NCI-H510A (cell line): ENCODE measurements at places on chromosomes 2 and 18.

GRCh38 chr2:143398781-143399180 is 269.6 kb downstream of the ARHGAP15 start:
- DNase-seq, result no peak

GRCh38 chr2:42135381-42136312 is 33.5 kb upstream of the EML4 start:
- DNase-seq, result no peak

- no peak for DNase-seq
Measured at GRCh38 chr2:63058921-63059792, 8.5 kb downstream of the OTX1 start.

DNA sequence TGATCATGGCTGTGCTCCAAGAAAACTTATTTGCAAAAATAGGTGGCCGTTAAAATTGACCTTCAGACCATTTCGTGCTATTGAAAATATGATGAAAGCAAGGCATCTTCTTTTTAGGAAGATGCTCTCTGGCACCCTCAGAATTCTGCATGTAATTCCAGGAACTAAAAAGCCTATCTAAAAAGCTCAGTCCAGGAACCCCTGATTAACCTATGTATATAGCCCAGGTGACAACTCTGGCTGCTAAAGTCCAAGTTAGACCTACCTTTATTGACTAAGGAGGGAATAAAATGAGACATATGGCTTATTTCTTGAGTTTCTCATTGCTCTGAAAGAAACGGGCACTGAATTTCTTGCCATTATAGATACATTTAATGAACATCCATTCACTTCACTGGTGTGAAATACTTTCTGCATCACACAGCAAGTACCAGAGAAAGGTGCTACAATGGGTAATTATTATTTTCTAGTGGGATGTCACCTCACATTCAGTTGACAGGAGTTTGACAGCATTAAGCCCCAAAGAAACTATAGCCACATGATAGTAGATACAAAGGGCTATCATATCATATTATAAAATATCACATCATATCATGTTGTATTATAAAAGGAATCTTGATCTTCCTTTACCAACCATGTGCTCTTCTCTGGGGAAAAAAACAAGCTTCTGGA is 83.8 kb downstream of the EPHA4 start:
- DNase-seq, result no peak

DNA sequence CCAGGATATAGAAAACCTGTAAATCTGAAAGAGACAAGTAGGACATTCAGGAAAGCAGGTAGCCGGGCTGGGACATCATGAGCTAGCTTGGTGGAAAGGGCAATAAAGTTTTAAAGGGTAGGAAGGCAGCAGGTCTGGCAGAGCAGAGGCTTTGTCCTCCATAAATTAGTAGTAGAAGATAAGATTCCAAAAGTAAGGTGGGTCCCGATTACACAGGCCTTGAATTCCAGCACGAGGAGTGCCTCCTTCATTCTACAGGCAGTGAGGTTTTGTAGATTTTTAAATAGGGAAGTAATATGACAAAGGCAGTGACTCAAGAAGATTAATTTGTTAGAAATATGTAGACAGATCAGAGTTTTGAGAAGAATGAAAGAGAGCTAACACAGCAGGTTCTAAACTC is 160.7 kb downstream of the DTNB start:
- DNase-seq, result no peak

GRCh38 chr18:63096327-63096874 is 223.2 kb downstream of the BCL2 start:
- DNase-seq, result no peak

DNA sequence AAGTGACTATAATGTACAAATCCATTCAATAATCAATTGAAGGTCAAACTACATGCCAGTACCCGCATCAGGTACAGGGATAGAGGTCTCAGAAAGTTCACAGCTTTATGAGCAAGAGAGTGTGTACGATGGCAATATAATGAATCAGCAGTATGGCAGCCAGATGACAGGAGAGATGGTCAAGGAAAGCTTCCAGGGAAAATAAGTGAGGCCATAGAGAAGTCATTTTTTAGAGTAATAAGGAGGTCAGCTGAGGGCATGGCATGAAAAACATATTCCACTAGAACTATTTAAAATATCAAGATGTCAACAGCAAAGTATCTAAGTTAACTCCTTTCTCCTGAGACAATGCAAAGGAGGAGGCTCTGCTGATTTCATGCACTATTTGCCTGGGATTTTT is 108.0 kb downstream of the SLC8A1 start:
- DNase-seq, result no peak

DNA sequence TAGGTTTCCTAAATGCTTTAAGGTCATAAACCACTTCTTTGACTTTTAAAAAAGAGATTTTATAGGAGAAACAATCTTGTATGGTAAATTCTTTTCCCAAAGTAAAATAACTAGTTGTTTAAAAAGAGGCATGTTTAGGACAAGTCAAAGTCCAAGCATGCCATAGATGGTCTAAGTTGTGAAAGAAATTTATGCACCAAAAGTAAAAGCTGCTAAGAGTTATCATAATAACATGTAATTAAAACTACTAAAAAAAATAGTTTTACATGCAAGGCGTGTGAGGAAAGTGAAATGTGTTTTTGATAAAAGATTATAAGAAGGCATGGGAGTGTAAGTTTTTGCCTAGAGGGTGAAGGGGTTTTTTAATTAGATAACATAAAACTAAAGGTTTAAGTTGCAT is 22.5 kb downstream of the FAM210A start:
- no peak for DNase-seq

DNA sequence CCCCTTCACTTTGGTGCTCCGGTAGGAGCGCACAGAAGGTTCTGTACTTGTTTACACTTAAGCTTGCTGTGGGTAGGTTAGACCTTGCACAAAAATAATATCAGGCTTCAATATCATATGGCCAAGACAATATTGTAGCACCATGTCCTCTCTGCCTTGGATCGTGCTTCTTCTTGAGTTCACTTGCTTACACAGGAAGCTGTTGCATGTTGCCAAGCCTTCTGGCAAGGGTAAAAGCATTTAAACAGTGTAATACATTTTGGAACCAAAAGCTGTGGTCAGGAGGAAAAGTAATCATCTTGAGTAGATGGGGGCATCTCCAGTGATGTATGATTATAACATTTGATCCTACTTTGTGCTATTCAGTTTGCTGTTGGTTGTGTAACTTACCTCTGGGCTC is 197.5 kb downstream of the LTBP1 start:
- DNase-seq, result no peak

GRCh38 chr2:135187270-135187669 is 135.2 kb downstream of the RAB3GAP1 start:
- no peak for DNase-seq

DNA sequence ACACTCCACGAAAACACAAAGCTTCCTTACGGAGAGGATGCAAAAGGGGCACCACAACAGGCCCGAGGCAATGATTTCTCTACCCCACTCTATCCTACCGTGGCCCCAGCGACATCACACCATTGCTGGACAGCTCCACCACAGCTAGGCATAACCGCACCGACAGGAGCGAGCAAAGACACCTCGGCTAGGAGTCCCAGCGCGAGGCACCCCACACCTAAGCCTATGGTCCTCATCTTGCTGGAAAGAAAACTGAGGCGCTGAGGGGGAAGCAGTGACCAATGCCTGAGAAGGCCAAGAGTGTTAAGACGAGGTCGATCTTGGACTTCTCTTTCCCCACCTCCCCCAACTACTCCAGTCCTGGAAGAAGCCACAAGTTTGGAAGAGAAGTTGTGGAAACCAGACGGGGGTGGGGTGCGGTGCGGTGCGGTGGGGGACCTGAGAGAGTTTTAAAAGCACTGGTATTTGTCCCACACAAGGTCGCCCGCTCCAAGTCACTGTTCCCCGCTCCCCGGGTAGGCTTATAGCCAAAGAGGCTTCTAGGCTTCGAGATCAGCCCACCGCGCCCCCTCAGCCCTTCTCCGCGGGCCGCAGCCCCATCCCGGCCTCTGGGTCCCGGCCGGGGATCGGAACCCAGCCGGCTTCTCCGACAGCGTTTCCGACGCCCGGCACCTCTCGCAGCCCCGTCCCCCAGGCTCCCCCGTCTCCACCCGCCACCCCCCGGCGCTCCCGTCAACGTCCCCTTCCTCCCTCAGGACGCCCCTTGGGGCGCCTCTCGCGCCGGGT is 766 bp downstream of the PDE6D start:
- DNase-seq, result no peak

- DNase-seq, result no peak
Measured at GRCh38 chr18:51012441-51012840, 17.6 kb upstream of the SMAD4 start.

DNA sequence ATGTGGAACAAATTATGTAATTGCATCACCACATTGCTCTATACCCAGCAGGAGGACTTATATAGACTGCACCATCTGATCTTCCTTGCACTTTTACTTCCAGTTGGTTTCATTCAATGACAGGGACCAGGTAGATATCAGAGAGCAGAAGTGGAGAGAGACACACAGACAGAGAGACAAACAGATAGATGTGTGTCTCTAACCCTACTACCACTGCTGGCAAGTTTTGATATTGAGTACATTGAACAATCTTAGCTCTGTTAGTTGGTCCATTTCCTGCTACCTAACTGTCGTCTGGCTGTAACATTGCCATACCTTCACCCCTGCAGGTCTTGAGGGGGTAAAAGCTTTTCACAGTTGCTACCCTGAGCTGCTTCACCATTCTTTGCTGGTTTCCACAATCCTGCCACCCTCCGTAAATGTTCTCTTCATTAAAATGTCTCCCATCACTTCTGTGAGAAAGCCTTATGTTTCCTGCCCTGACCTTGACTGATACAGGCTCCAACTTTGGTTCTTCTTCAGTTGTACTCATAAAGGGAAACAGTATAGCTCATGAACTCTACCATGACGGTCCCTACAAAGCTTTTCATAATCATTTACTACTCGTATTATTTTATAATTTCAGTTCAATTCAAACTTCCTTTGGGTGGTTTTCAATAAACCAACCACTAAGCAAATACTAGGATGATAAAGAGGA is 62.3 kb upstream of the ITGA4 start:
- DNase-seq, result no peak

- DNase-seq, result no peak
Measured at GRCh38 chr2:551621-552020, 125.6 kb downstream of the TMEM18 start.

GRCh38 chr2:174153757-174154680 is 94.3 kb downstream of the OLA1 start:
- no peak for DNase-seq

DNA sequence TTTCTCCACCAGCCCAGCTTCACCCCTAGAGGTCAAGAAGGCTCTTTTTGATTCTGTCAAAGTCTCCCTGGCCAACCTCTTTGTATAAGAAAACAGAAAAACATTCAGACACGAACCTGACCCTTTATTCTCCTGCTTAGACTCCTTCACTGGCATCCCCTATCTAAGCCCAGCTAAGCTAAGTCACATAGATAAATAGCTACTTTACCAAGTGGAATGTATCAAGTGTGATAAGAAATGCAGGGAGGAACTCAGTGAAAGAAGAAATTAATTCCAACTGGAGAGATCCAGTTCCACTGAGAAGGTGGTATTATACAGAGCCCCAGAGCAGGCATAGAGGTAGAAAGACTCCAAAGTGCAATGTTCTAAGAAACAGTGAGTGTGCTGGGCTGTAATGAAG is 489.5 kb downstream of the TNS1 start:
- DNase-seq, result no peak

- no peak for DNase-seq
Measured at GRCh38 chr2:162004031-162004430, 70.0 kb downstream of the DPP4 start.
